A549 (cell line): ENCODE measurements at places on chromosomes 12 and 14. TPM values are rescaled to one million over a fixed set of nuclear protein-coding genes. Genes with fewer than 3 reads are reported as not detected.

DNA sequence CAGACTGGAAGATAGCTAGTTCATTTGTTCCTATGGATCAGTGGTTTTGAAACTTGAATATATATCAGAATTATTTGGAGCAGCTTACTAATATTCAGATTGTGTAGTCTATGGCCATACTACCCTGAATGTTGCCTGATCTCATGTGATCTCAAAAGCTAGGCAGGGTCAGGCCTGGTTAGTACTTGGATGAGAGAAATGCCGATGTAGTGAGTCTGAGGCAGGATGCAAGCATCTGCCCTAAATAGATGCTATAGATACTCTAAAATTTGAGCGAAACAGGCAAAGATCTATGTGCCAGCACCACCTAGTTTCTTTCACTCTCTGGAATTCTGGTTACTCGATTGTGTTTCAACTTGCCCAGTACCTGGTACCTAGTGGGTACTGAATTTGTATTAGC lies 40.9 kb downstream of the FRMD6 start:
- no peak for DNase-seq

DNA sequence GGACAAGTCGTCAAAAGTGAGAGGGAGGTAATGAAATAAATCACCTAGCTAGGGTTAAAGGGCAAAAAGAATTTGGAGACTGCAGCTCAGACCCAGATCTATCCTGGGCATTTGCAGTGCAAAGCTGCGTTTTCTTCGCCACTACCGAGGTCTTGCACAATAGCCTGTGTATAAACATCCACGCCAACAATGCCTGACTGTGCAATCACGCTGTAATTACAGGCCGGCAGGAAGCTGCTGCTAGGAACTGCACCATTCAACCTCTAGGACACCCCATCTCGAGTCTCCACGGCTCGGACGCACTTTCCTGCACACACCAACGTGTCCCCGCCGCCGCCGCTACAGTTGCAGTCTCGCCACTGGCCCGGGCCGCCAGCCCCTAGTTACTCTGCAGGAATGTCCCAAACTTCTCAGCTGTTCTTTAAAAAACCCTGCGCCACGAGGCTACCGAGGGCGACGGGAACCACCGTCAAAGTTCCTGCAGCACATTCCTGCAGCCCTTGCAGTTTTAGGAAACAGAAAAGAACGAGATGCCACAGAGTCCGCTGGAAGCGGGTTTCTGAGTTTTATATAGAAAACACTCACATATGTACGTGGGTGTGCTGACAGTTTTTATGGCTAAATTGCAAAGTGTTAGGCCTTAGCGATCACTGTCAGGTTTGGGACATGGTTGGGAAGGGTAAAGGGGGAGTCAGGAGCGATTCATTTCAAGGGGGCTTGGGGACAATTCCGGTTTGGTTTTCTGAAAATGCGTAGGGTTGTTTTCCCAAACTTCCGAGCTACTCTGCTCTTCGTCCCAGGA lies 65.6 kb upstream of the PTGR2 start:
- DNase-seq: peak; percentile 88

DNA sequence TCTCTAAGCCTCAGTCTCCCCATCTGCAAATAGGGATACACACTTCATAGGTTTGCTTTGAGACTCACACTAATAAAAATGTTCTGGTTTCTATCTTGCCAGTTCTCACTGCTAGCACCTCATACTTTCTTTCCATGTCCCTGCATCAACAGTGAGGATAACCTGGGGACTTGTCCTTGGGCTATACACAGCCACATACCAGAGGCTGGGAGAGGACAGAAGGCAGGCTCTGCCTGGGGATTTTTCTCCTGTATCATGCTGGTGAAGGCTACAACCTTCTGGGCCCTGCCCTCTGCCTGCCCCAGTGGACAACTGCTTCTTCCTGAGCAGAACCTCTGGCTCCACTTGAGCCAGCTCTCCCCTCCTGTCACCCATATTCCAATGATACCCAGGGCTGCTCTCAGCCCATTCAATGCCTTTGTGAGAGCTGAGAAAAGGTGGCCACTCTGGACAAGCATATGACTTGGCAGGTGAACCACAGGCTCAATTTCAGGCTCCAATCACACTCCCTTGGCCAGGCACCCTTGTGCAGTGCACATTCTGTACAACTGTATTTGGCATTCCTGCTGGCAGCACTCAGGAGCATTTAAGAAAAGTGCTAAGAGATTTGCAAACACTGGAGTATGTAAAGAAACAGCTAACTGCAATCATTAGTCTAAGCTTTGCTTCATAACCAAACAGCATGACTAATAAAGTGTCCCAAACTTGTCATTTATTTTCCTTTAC lies 135.8 kb upstream of the VRK1 start:
- DNase-seq: no peak

- no peak for DNase-seq
These were observed 24.4 kb downstream of the ADCY6 start for GRCh38 chr12:48764521-48764920.

GRCh38 chr14:80216818-80217217 lies 5.5 kb upstream of the DIO2 start:
- DNase-seq: peak; percentile 52

GRCh38 chr12:7496451-7496850 lies 7.1 kb downstream of the CD163 start:
- DNase-seq: no peak

GRCh38 chr12:34097213-34097612 lies 74.9 kb downstream of the ALG10 start:
- DNase-seq: no peak

GRCh38 chr14:105273062-105273461 lies 24.7 kb downstream of the BTBD6 start:
- DNase-seq: no peak

- DNase-seq: no peak
These were observed 439.2 kb downstream of the BTG1 start for GRCh38 chr12:91706466-91706865.

- no peak for DNase-seq
These were observed 434.7 kb downstream of the FUT8 start for GRCh38 chr14:65847075-65847847.

The GXYLT1 gene
- polyA plus RNA-seq: 11.2 to 12.9 TPM (median 11.6 TPM) in 3 replicates

The DIO2 gene
- polyA plus RNA-seq: 72.5 to 93.7 TPM (median 87.5 TPM) in 3 replicates

The PTPRQ gene
- 0.13 to 0.16 TPM (median 0.14 TPM) in 3 replicates for polyA plus RNA-seq

The IFNG gene
- polyA plus RNA-seq: not detected in 3 replicates

The ESR2 gene
- polyA plus RNA-seq: 0.06 to 0.09 TPM (median 0.07 TPM) in 3 replicates

The STYX gene
- 6.6 to 7.6 TPM (median 7.6 TPM) in 3 replicates for polyA plus RNA-seq

The CLEC4E gene
- polyA plus RNA-seq: not detected in 3 replicates

The FMNL3 gene
- 1.5 to 1.7 TPM (median 1.7 TPM) in 3 replicates for polyA plus RNA-seq
